ENCODE measurements at places on chromosomes 16 and 17. TPM values are rescaled to one million over a fixed set of nuclear protein-coding genes. Genes with fewer than 3 reads are reported as not detected.

ABCA9 gene
- total RNA-seq: 3.1 TPM

SULT1A4 gene
- total RNA-seq: 2.1 TPM

ATP2C2 gene
- total RNA-seq: not detected

TP53TG3B gene
- not detected for total RNA-seq

RAPGEFL1 gene
- total RNA-seq: 1.2 TPM

SHISA6 gene
- total RNA-seq: not detected

DYNLL2 gene
- total RNA-seq: 32.9 TPM

NPIPA2 gene
- 0.77 TPM for total RNA-seq

ABHD15 gene
- total RNA-seq: 5.6 TPM

STH gene
- not detected for total RNA-seq

RAB37 gene
- 0.26 TPM for total RNA-seq
